ENCODE measurements at places on chromosomes 6 and 20.

DNA sequence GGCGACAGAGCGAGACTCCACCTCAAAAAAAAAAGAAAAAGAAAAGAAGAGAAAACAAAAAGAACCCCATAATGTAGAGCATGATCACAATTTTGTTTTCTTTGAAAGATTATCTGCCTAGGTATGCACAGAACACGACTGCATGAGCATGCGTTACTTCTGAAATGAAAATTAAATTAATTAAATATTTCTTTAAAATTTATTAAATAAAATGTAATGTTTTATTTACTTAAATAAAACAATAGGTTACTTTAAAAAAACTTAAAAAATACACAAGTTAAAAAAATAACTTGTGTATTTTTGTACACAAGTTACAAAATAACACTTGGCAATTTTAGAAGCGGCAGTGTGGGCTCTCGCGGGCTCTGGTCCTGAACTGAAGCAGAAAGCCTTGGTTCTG is 107.8 kb downstream of the TFAP2A start:
- no peak for DNase-seq

- peak; percentile 27 for DNase-seq
These were observed 612.4 kb upstream of the IMPG1 start for GRCh38 chr6:76684875-76685274.

DNA sequence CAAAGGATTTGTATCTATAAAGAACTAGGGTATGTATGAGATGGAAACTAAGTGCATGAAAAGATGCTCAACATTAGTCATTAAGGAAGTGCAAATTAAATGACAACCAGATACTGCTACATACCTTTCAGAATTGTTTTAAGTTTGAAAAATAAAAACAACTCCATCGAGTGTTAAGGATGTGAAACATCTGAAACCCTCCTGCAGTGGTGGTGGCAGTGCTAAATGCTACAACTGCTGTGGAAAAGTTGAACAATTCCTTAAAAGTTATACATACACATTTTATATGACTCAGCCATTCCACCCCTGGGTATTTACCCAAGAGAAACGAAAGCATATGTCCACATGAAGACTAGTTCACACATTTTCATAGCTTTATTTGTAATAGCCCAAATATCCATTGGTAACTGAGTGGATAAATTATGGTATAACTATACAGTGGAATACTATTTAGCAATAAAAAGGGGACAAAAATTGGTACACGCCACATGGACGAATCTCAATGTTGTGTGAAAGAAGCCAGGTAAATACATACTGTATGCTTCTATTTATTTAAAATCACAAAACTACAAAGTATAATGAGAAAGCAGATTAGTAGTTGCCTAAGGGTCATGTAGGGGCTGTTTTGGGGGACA is 10.6 kb downstream of the ARMH2 start:
- no peak for DNase-seq

DNA sequence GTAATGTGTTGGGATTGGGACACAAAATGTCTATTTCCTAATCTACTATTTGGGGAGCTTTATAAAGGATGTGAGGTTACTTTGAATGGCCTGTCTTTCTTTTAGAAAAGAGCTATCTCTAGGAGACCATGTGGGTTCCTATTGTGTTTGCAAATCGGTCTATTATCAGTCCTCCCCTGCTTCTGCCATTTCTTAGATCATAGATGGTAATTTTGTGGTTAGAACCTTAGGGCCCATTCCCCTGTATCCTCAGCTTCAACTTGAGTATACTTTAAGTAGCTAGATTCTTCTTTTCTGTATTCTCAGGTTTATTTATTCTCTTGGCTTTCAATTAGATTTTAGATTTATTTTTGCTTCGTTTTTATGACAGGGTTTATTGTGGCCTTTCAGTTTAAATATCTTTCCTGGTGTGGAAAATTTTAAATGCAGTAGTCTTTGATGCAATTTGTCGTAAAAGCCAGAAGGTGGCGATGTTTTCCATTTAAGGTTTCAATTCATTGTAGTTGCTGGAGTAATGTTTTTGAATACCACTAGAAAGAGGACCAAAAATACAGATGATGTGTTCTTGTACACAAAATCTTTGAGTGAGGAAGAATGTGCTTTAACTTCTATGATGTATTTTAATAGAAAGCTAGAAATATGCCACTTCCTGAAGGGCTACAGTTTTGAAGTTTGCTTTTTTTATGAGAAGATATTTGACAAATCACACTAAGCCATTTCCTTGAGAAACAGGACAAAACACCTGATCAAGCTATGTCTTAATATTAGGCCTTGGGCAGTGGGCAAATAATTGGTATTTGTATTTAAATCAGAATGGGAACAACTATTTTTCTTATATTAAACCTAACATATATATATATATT is 20.3 kb downstream of the TBPL1 start:
- no peak for DNase-seq

DNA sequence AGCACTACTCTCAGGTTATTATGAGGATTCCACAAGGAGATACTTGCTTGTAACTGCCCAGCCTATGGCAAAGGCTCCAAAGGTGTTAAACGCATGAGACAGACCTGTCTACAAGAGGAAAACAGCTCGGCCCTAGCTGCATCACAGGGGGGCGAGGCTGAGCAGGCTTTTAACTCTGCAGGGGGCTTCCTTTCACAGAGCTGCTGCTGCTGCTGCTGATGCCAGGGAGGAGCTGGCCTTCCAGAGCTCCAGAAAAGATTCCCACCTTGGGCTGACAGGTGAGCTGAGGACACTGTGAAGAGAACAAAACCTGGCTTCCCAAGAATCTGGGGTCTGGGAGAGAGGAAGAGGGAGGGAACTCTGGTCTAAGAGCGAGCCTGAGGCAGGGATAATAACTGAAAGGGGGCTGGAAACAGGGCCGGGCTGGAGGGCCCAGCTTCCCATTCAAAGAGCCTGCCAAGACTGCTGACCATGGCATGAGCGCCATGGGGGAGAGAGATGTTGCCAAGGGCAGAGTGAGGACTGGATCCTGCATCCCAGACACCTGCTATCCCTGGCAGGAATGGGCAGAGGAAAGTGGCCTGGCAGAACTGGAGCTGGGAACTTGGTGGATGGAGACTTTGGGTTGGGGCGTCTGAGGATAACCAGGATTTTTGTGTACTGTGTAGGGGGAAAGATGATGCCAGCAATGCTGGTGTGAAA is 211.1 kb upstream of the LRFN2 start:
- DNase-seq = peak; percentile 32

GRCh38 chr6:136772685-136773472 is 19.4 kb downstream of the MAP3K5 start:
- peak; percentile 11 for DNase-seq

GRCh38 chr6:80988892-80989291 is 763.6 kb downstream of the TENT5A start:
- DNase-seq = no peak

DNA sequence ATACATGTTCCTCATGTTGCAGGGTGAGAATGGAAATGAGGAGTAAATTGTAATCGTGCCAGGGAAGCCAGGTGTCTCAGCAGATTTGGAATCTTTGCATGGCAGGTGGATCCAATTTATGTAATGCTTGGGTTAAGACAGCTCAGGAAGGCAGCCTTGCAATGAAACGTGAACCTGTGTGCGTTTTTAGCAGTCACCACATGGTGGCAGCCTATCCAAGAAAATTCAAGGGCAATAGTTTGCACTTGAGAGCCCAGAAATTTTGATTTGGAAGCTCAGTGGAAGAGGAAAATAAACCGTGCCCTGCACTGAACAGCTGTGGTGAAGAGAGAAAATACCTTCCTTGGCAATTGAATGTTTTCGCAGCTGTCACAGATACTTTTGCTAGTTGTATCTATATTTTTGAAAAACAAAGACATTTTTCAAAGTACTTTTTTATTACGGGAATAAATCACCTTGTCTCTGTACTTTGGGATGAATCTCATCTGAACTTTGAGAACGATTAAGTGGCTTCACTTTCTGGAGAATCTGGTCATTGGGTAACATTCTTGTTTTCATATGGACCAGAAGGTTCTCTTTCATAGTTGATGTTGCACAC is 26.5 kb downstream of the MTHFD1L start:
- peak; percentile 44 for DNase-seq

DNA sequence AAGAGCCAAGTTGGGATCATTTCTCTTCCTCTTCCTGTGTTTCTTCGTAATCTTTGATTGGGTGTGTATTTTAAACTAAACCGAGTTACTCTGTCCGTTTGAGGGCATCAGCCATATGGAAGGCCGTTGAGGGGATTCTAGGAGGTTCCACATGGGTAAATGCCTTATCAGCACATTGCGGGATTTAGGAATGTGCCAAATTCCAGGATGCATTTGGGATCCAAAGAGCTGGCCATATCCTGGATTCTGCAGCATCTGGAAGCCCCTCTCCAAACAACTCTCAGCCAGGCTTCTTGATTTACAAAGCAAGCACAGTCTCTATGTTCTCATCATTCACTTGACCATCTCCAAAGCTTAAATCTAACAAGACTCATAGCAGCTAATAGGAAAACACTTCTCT is 67.6 kb upstream of the RIN2 start:
- no peak for DNase-seq

DNA sequence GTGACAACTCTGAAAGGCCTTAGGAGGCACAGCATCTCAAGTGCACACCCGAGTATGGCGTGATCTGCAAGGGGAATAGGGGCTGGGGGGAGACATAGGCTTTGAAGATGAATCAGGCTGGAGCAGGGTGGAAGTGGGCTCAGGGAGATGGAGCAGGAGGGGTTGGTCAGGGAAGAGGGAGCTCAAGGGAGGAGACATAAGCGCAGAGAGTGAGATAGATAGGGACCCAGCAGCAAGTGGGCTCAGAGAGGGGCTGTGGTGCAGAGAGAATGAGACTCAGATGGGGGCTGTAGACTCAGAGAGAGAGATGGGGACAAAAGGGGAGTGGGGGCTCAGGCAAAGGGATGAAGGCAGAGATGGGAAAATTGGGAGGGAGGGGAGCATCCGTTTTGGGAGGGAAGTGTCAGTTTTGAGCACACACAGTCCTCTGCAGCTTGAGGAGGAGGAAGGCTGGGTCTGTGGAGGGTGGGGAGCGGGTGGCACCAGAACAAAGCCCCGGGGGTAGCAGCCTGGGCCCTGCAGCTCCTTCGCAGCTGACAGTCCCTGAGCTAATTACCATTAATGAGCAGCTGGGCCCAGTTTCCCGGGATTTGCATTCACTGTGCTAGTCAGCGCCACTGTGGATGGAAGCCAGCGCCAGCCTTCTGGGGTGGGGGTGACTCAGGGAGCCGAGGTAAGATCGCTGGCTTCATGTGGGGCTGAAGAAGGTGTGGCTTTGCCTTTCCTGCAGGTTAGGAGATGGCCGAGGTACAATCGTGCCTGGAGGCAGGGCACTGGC is 18.7 kb downstream of the SRXN1 start:
- DNase-seq = no peak

DNA sequence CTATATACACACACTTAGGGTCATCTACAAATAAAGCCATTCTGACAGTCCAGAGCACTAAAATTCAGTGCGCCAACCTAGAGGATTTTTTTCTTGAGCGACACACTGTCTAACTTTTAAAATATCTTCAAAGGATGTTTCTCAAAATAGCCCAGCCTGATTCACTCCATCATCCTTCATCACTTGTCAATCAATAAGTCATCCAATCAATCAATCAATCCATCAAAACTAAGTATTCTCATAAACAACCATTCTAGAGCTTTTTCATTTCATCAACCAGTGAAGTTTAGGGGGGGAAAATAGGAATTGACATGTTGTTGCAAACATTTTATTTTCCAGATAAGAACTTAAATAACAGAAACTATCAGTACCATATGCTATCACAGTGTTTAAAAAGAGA is 183.2 kb downstream of the HDGFL1 start:
- DNase-seq = no peak

DNA sequence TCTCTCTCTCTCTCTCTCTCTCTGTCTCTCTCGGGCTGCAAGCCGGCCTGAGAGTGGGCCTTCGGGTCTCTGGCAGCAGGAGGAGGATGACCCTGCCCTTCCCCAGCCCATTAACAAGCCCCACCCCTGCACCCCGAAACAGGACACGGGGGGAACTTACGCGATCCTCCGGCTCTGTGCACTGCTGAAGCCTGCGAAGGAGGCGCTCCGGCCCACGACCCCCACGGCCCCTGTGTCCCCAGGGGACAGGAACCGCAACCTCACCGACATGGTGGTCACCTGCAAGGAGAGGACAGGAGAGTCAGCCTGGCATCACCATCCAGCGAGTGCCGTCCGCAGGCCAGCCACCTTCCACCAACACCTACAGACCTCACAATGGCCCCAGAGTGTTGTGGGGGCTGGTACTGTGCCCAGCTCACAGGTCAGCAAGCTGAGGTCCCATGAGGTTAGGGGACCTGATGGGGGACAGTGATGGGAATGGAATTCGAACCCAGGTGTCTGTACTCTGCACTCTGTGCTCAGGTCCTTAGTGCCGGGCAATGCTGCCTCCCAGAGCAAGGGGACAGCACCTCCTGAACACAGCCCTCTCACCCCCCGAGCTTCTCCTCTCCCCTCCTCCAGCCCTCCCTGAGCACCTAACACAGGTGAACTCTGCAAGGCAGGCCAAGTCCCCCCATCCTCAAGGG is 60.6 kb downstream of the RIPOR3 start:
- no peak for DNase-seq

DNA sequence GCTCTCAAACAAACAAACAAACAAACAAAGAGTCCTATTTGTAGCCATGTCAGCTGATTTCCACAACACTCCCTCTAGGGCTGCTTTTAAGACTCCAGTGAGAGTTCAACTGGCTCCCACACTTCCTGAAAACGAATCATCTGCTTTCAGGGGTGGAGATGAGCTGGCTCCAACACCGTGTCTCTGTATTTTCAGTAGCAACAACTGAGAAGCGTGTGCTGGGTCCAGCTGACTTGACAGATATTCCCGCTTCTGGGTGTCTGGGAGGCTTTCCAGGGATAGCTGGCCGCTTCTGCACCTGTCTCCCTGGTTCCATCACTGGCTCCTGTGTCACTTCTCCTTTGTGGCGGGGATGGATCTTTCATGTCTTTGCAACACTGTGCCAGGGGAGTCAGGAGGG is 272.5 kb upstream of the SOX4 start:
- no peak for DNase-seq

DNA sequence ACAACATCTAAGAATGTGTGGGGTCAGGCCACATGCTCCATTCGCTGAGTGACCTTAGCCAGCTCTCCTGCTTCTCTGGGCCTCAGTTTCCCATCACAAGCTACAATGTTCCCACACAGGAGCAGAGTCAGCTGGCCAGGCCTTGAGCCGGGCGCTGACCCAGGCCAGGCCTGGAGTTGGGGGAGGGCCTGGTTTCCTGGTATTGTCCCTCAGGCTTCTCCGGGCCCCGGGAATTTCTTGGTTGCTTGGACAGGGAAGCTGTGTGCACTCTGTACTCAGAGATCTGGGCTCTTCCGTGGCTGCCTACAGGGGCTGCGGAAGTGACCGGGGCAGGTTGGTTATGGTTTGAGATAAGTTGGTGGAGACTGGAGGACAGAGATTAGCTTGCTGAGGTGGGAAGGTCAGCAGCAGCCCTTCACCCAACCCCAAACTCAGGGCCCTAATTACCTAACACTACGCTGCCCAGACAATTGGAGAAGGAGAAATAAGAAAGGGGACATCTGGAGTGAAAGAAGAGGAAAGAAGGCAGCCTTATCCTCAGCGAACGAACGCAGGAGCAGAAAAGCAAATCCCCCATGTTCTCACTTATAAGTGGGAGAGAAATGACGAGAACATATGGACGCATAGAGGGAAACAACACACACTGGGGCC is 6.2 kb downstream of the TGM2 start:
- DNase-seq = no peak

GRCh38 chr6:162864911-162865310 is 137.1 kb downstream of the PACRG start:
- DNase-seq = no peak

- DNase-seq = no peak
These were observed 107.3 kb downstream of the IRF4 start for GRCh38 chr6:498795-499231.

GRCh38 chr20:57579898-57580447 is 19.1 kb downstream of the PCK1 start:
- DNase-seq = no peak
